ENCODE measurements at places on chromosomes 7 and 10.
A peak's percentile ranks its signal among the peaks of the same experiment; 100 is the strongest.

- no peak for DNase-seq
Measured at GRCh38 chr10:112911206-112911605, 38.8 kb upstream of the TCF7L2 start.

GRCh38 chr10:30188101-30188500 lies 128.7 kb upstream of the JCAD start:
- no peak for DNase-seq

DNA sequence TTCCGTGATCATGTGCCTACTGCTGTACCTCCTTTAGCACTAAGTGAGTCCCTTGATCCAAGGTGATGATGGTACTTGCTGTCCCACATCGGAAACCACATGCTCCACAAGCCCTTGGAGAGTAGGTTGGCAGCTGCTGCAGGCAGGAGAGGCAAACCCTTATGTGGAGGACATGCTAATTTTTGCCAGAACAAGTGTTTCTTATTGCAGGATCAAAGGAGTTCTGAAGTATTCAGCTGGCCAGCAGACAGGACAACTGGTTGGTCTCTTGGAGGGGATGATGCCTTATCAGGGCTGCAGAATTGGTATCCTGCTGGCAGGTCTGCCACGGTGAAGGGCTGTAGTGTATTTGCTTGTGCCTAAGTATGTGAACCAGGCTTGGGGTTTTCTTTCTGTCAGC lies 36.8 kb downstream of the NACAD start:
- DNase-seq = no peak

GRCh38 chr7:86448856-86449255 lies 194.9 kb upstream of the GRM3 start:
- no peak for DNase-seq

- DNase-seq = no peak
Measured at GRCh38 chr10:4283846-4284610, 499.0 kb upstream of the KLF6 start.

DNA sequence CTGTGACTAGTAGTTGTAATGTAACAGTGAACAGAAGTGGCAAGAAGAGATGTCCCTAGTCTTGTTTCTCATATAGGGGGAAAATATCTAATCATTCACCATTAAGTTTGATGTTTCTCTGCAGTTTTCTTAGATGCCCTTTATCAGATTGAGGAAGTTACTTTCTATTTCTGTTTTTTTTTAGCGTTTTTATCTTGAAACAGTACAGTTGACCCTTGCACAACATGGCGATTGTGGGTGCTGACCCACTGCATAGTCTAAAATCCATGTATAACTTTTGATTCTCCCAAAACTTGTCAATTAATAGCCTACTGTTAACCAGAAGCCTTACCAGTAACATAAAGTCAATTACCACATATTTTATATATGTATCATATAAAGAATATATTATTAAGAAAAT lies 192.0 kb downstream of the ADK start:
- DNase-seq = no peak

GRCh38 chr7:106283501-106283830 lies 1.3 kb downstream of the NAMPT start:
- DNase-seq = no peak

DNA sequence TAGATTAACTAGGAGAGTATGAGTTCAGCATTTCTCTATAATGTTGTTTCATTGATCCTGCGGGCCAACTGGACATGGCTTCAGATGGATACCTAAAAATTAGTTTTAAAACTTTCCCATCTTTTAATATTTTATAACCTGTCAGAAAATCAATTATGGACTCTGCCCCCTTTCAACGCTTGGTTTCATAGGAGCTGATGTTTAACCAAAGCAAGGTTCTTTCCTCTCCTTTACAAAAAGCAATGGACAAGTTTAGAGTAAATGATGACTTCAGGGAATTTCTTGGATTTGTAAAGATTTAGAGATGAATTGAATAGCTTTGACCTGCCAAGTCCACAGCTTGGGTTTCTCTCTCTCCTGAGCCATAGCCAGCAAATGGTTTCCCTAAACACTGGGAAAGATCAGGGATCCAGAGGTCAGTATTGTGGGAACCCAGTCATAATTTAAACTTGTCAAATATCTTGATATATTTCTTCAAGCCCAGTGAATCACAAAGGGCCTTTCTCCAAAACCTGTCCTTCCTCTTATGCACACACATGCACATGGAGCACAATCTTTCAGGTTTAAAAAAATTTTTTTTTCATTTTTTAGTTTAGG lies 177.1 kb downstream of the EVX1 start:
- DNase-seq = no peak

GRCh38 chr7:35480806-35481205 lies 214.1 kb downstream of the HERPUD2 start:
- DNase-seq = no peak

DNA sequence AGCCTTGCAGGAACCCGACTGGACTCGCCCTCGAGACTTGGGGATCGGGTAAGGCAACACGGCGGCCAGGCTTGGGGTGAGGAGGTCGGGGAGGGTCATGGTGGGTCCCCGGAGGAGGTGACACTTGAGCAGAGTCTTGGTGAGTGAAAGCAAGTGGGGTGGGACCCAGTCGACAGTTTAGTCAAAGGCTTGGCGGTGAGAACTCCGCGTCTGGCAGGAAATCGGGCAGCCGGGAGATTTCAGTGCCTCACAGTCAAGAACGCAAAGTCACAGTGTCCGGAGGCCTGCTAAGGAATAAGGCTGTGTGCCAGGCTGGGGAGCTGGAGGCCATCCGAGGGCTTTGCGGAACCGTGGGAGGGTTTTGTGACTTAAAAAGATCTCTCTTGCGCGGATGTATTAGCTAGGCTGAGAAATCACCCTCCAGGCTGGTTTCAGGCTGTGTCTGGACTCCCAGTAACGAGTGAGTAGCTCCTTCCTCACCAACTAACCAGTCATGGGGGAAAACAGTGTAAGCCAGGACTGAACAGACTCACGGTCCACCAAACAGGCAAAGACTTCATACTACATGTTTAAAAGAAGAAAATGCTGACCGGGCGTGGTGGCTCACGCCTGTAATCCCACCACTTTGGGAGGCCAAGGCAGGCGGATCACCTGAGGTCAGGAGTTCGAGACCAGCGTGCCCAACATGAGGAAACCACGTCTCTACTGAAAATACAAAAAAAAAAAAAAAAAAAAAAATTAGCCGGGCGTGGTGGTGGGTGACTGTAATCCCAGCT lies 613 bp downstream of the AP5Z1 start:
- no peak for DNase-seq

DNA sequence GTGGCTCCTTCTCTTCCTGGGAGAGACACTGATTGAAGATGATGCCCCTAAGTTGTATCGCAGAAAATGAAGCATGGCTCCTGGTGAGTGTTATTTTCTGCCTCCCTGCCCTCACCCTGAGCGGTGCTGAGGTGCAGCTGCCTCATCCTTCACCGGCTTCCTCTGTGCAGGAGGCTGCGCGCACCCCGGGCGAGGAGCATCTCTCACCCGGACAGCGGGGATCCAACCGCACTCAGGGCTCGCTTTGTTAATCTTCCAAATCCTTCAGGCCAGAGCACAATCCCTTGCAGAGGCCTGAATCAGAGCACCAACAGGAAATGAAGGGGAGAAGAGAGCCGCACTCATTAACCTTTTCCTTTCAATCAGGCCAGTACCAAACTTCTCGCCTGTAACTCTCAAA lies 910.3 kb downstream of the CCSER2 start:
- DNase-seq = no peak

GRCh38 chr7:155842496-155843265 lies 30.4 kb upstream of the SHH start:
- DNase-seq = no peak

GRCh38 chr7:44291066-44291732 lies 34.2 kb downstream of the CAMK2B start:
- DNase-seq = peak; percentile 5

DNA sequence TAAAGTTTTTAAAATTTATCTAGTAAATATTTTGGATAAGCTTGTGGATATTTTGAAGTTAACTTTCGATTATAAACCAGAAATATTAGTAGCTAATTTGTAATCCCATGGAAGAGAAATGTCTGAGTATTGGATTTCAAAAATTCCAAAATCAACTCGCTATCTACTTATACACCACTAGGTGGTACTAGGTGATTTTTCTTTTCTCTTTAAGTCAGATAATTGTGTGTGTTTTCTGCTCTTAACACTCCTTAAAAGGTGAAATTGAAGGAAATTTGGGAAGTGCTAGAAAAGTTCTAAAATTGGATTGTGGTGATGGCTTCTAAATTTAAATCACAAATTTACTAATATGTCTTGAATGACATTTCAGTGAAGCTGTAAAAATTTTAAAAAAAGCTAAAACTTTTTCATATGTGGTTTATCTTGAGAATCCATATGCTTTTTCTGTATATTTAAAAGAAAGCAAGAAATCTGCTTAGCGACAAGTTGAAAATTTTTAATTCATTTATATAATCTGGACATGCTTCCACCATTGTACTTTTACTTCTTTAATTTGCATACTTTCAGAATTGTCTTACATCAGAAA lies 90.2 kb downstream of the IPMK start:
- no peak for DNase-seq

GRCh38 chr10:106500925-106501525 lies 663.5 kb downstream of the SORCS1 start:
- no peak for DNase-seq

DNA sequence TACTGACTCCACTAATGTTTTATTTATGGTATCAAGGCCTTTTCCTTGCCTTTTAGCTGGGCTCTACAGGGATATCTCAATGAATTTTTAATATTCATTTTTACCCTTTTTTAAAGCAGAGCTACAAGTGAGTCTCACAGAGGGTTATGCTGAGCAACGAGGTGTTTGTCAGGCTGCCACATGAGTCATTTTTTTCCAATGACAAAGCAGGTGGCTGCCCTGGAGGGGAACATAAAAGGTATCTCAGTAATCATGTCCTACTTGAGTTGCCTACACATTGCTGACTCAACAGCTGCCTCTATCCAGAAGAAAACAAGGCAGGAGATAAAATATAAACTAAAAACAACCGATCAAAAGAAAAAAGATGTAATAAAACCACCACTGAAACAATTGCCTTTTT lies 1004.9 kb upstream of the POT1 start:
- no peak for DNase-seq

DNA sequence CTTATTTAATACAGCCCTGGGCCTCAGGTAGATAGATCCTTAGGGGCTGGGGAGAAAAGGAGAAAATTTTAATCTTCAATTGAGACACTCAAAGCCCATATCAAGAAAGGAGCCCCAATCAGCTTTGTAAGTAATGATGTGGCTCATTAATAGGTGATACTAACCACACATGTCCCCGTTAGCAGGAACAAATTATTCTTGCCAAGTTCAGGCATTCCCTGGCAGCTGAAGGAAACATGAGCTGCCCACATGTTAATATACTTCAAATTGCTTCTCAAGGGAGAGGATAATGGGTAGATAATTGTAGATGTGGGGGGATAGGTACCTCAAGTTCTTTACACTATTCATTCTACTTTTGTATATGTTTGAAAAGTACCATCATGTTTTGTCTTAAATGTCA lies 14.5 kb downstream of the IFIT5 start:
- DNase-seq = no peak

DNA sequence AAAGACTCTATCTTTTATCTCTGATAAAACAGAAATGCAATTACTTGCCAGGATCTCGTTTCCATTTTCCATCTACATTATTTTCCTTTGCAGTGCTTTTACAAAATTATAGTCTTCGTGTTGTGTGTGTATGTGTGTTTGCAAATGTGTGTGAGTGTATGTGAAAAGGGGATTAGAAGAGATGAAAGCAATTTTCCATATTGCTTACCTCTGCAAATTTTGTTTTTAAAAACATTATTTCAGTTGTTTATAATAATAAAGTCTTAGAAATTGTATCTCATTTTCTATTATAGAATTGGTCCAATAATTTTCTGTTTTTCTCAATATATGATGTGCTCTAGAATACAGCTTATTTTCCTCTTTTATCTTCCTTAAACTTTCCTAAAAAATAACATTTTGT lies 421.3 kb upstream of the ANKRD30A start:
- no peak for DNase-seq

DNA sequence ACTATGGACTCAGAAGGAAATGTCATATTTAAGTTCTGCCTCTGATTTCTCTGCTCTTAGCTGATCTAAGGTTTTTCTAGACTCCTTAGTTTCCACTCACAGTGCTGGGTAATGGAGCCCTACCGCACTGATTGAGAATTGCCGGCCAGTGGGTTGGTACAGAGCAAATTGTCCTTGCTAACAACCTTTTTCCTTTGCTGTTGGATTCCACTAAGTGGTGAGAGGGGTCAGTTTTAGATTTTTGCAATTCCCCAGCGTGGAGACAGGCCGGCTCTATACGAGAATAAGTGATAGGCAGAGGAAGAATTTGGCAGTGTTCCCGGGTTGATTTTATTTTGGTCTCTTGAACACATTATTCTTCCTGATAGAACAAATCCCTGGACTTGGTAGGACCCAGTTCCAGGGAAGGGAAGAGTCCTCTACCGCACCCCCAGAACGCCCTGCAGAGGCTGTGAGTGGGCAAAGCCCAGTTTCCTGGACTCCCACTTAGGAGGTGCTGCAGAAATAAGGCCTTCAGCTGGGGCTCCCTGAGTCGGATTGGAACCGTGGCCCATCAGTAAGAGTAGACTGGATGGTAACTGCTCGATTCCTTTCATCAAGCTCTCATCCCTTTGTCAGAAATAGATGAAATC lies 3.0 kb upstream of the NRP1 start:
- no peak for DNase-seq

- no peak for DNase-seq
Measured at GRCh38 chr10:81704596-81704995, 170.4 kb upstream of the NRG3 start.

DNA sequence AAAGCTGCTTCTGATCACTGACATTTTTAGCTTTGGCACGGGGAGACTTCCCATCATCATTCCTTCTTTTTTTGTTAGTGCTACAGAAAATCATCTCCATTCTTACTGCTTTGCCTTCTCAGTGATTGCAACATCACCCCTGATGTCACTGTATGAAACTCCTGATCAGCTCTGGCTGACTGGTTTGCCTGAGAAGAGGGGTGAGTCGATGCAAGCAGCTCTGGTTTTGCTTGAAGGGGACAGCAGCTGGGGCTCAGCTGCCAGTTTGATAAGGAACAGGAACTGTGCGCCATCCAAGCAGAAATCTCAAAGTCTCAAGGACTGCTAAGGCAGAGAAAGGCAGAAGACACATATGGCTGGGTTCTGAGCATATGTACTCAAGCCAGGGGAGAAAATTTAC lies 808.5 kb upstream of the CELF2 start:
- DNase-seq = no peak

DNA sequence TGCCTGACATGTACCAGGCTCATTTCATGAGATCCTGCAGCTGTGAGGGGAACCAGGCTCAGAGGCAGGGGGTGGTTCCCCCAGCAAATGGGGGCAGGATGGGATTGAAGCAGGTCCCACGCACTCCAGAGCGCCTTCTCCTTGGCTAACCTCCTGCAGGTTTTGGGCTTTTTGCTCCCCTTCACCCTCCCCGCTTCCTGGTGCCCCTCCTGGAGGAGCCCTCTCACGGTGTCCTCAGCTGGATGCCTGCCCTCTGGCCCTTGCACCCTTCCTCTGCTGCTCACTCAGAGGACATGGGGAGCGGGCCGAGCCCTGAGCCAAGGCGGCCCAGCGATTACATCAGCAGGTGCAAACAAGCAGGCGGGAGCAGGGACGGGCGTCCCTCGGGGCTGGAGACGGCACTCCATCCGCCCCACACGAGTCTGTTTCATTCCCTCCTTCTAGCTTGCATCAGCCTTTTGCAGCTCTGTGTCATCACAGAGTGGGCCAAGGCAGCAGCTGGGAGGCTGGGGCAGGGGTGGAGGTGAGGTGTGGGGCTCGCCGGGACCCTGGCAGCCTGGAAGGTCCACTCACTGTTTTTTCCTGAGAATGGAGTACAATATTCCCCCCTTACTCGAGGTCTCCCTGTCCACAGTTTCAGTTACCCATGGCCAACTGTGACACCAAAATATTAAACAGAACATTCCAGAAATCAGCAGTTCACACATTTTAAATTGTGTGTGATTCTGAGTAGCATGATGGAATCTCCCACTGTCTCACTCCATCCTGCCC lies 52.7 kb upstream of the SLC29A3 start:
- DNase-seq = no peak

All from progenitor cell of endocrine pancreas (in vitro differentiated cells).